ENCODE measurements at places on chromosomes 6 and 20.

GRCh38 chr6:5164092-5164491 lies 79.0 kb downstream of the PPP1R3G start:
- no peak for DNase-seq

GRCh38 chr20:12641619-12642018 lies 367.2 kb upstream of the SPTLC3 start:
- no peak for DNase-seq

DNA sequence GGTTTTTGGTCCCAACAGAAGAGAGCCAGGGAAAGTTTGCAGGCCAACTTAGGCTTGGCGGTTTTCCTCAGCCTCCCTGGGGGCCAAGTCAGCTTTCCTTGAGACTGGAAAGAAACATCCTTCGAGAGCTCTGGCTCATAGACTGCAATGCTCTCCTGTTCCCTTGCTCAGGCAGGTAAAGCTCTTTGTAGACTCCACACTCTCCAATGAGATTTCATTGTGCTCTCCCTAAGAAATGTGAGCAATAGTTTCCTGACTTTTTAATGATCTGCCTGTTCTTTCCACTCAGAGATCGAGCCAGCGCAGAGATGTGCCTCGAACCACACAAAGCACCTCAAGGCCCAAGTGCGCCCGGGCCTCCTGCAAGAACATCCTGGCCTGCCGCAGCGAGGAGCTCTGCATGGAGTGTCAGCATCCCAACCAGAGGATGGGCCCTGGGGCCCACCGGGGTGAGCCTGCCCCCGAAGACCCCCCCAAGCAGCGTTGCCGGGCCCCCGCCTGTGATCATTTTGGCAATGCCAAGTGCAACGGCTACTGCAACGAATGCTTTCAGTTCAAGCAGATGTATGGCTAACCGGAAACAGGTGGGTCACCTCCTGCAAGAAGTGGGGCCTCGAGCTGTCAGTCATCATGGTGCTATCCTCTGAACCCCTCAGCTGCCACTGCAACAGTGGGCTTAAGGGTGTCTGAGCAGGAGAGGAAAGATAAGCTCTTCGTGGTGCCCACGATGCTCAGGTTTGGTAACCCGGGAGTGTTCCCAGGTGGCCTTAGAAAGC lies 13.9 kb downstream of the TNFAIP3 start:
- DNase-seq: no peak

- DNase-seq: no peak
These were observed 3.9 kb upstream of the FITM2 start for GRCh38 chr20:44314870-44315269.

DNA sequence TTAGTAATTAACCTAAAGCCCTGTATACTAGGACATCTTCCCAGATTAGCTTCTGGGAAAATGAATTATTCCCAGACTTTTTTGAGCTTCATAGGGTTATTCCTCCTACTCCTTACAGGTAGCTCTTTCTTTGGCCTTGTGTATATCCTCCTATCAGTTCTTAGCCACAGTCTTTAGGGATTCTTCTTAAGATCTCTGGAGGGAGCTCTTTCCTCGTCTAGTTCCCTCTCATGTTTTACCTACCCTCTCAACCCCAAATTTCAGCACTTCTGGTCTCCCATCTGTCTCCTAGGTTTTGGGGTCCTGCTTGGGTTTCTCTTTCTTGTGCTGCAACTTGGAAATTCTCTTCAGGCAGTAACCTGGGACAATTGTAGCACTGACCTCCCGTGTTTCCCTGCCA lies 46.4 kb upstream of the SLC35B3 start:
- DNase-seq: peak; percentile 5
